Bronchial epithelial cell (primary cell): ENCODE measurements at places on chromosomes 3 and 15. TPM values are rescaled to one million over a fixed set of nuclear protein-coding genes. Genes with fewer than 3 reads are reported as not detected.

The JMJD7 gene
- total RNA-seq = 22.9 TPM in 2 replicates

The TIPARP gene
- total RNA-seq = 50.6 and 110 TPM in 2 replicates

The BSN gene
- under 0.01 TPM in 1 of 2 replicates, not detected in the other for total RNA-seq

The ITIH3 gene
- total RNA-seq = not detected in 2 replicates

The RARB gene
- 0.13 and 0.26 TPM in 2 replicates for total RNA-seq

The THUMPD3 gene
- 68.2 and 74.5 TPM in 2 replicates for total RNA-seq

The NFKBIZ gene
- 40.3 and 70.3 TPM in 2 replicates for total RNA-seq

The A4GNT gene
- not detected in 2 replicates for total RNA-seq

The SCN11A gene
- not detected in 2 replicates for total RNA-seq

The AZI2 gene
- total RNA-seq = 81.6 and 148 TPM in 2 replicates

The ZBBX gene
- total RNA-seq = under 0.01 TPM in 1 of 2 replicates, not detected in the other

The PLA2G4B gene
- total RNA-seq = 8.2 and 42.6 TPM in 2 replicates

The GPR156 gene
- under 0.01 and 0.13 TPM in 2 replicates for total RNA-seq

The CEMIP gene
- 2.9 and 5.3 TPM in 2 replicates for total RNA-seq

The RTP1 gene
- total RNA-seq = not detected in 2 replicates

The COL8A1 gene
- total RNA-seq = 2.7 and 3.9 TPM in 2 replicates

The GP9 gene
- total RNA-seq = not detected in 2 replicates

The MUC4 gene
- total RNA-seq = 0.26 and 1.0 TPM in 2 replicates

The VGLL3 gene
- 0.64 and 1.1 TPM in 2 replicates for total RNA-seq

The CA12 gene
- 44.0 TPM in 2 replicates for total RNA-seq

The PYDC2 gene
- not detected in 2 replicates for total RNA-seq

The RHOV gene
- total RNA-seq = 7.1 and 38.7 TPM in 2 replicates

The MESP1 gene
- 0.26 and 1.4 TPM in 2 replicates for total RNA-seq

The PP2D1 gene
- total RNA-seq = not detected in 2 replicates
